ENCODE measurements at places on chromosomes 3 and 15.

GRCh38 chr15:49688135-49688790, 67.4 kb downstream of the DTWD1 start:
- no peak for DNase-seq

DNA sequence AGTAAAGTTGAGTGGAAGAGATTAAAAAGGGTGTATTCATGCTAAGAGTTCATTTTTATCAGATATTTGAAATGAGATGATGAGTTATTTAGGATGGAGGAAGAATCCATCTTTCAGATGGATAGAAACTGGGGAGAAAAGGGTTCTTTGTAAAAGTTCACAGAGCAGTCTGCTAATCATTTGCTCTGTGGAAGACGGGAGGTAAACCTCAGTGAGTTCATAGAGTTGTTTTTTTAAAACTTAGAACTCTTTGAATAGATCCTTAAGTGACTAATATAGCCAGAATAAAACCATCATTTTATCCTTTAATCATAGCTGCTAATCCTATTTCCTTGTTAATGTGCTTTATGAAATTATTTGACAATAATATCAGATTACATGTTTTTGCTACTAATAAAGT, 5.1 kb downstream of the RASA2 start:
- no peak for DNase-seq

DNA sequence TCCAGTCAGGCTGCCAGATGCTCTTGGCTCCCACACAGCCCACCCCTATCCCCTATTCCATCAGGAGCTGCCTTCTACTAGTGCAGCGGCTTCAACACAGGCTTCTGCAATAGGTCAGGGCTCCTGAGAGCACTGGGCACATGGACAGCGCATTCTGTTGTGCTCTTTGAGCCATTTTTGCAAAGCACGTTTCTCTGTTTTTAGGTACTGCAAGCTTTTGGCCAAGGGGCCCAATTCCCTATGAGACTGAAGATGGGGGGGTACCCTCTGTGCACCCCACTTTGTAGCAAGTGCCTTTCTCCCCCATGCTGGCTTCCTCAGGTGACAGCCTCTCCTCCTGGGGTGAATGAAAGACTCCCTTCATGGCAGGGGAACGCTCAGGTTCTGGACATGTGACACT, 31.2 kb downstream of the CHDH start:
- DNase-seq: no peak

DNA sequence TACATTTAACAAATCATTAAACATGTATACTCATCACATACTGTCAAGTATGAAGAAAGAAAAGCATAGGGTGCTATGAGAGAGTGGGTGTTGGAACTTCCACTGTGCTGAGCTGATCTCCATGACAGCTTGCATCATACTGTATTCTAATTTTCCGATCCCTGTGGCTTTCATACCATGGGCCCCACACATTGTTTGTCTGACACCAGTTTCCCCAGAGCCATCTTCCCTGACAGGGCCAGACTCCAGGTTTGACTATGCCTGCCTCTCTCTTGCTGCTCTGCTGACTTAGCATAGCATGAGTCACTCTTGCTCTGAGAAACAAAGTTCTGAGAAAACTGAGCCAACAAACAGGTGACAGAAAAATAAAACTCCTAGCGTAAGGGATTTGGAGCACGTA, 37.0 kb upstream of the CASR start:
- no peak for DNase-seq

DNA sequence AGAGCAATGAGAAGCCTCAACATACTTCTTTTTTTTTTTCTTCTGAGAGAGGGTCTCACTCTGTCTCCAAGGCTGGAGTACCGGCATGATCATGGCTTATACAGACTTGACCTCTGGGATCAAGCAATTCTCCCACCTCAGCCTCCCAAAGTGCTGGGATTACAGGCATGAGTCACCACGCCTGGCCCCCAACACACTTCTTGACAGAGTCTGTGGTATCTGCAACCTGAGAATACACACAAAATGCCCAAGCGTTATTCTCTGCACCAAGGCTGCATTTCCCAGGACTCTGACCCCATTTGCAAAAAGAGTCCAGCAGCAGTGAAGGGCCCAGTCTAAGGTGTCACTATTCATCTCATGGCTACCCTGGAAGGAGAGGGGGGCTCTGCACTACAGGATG, 42.7 kb upstream of the BLM start:
- DNase-seq: no peak

- DNase-seq: no peak
These were observed at the start of gene PDE8A for GRCh38 chr15:84981711-84982300. PDE8A (plus strand) TSS chr15:84981856; CDS start chr15:84982163, 307 bp downstream.

DNA sequence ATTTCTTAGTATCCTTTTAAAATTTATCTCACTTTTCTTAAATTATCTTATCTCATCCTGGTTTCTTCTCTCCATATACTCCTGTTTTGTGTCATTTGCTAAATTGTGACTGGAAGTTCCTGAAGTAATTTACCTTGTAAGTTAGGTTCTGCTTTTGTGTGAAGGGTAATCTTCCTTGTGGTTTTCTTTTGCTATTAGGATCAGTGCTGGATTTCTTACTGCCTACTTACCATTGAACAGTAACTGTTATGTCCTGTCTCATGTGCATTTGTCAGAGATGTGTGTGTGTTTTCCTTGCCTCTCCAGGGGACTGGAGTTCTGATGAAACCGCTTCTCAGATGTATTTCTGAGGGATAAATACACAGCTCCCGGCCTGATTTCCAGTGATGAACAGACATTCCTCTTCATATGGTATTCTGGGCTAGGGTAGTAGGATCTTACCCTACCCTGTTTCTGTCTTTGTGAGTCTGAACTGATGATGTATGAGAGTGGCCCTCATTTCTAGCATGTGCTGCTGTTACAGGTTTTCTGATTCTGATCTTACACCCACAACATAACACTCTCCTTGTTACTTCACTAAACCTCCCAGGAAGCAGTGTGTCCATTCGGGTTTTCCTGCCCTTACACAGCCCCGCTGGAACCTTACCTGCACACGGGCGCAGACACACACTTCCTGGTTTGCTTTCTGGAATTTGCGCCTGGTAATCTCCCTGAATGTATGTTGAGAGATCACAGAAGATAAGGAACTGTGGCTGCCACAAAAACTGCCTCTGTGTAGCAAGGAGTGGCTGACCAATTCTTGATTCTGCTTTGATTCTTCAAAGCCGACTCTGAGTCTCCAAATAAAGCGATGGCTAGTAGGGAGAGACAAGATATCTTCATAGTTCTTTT, 14.7 kb downstream of the PAK2 start:
- DNase-seq: no peak

DNA sequence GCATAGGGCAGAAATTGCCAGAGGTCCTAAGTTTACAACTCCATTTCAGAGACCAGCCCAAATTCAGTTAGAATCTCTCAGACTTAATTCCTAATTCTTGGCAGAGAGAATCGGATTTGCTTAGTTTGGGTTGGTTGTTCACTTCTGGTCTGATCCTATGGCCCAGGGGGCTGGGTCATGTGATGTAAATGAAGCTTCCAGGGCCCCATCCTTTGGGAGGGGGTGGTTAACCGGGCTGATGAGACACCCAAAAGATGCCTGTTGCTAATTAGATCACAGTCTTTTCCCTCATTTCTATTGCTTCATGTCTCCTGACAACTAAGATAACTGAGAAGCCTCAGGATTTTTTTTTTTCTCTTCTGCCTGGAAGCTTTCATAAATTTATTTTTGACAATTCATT, 11.1 kb upstream of the ZNF620 start:
- DNase-seq: no peak

DNA sequence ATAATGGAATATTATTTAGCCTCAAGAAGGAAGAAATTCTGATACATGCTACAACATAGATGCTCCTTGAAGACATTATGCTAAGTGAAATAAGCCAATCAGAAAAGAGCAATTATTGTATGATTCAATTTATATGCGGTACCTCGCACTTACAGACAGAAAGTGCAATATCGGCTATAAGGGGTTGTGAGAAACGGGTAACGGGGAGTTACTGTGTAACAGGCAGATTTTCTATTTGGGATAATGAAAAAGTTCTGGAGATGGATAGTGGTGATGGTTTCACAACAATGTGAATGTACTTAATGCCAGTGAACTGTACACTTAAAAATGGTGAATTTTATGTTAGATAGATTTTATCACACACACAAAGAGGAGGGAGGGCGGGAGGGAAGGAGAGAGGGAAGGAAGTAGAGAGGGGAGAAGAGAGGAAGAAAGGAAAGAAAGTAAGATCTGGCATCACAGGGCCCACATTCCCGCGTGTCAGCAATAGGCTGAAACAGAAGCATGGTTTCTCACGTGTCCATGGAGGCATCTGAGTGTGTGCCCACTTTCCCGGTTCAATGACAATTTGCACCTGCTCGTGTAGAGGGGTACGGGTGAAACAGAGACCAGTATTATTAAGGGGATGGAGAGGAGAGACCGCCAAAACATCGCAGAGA, 700 bp upstream of the BLM start:
- DNase-seq: no peak

DNA sequence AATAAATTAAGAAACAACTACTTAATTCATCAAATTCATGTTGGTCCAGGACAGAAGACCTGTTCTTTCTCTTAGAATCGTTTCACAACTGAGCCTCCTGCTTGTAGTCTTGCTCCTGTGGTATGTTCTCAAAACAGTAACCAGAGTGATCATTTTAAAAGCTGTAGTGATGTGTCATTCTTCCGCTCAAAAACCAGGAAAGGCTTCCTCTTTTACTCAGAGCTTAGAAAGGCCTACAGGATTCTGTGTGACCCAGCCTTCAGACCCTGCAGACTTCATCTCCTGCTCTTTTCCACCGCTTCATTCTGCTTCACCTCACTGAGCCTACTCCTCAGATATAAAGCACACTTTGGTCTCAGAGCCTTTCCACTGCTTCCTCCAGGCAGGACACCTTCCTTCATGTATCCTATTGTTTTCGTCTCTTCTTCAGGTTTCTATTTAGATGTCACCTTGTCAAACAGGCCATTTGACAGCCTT, 22.7 kb downstream of the ST6GAL1 start:
- no peak for DNase-seq

- no peak for DNase-seq
These were observed 1.4 kb upstream of the CYP1A1 start for GRCh38 chr15:74726774-74727164.

- no peak for DNase-seq
These were observed 63.6 kb upstream of the NSMCE3 start for GRCh38 chr15:29333261-29333660.
